ENCODE measurements at places on chromosomes 12 and 14.

GRCh38 chr12:49253033-49253623, 11.8 kb upstream of the TUBA1C start:
- no peak for DNase-seq

DNA sequence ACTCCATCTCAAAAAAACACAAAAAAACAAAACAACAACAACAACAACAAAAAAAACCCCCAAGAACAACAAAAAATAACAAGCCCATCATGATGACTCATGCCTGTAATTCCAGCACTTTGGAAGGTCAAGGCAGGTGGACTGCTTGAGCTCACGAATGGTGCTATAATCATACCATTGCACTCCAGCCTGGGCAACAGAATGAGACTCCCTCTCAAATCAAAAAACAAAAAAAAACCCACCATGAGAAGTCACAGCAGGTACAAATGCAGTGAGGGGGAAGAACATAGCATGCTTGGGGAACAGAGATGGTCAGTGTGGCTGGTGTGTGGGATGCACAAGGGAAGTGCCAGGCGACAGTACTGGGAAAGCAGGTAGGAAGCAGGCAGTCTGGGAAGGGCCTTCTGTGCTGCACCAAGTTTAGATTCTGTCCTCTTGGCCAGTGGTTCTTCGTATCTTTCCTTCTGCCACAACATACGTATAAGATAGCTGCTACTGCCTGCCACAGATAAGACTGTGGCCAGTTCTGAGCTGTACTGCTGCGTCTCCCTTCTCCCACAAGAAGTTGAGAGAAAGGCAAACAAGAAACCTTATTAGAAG, 28.0 kb downstream of the ATG14 start:
- DNase-seq = no peak

GRCh38 chr12:91361864-91362263, 179.2 kb upstream of the DCN start:
- DNase-seq = no peak

DNA sequence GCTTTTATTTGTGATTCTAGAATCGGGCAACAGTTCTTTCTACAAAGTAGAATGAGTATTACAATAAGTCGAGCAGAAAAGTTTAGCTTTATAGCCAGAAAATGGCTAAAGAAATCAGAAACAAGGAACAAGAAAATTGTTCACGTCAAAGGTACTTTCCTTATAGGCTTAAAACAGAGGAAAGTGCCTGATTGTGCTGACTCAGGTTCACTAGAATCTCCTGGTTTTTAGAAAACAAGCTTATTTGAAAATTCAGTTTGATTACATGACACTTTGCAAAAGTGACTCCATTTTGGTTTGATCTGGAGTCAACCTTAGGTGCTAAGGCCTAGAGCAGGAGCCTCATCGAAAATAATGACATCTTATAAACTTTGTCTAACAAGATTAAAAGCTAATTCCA, 564.7 kb upstream of the FLRT2 start:
- DNase-seq = no peak

GRCh38 chr12:3055704-3056467, 21.3 kb upstream of the TSPAN9 start:
- no peak for DNase-seq
